NCI-H1048 (cell line): ENCODE measurements at places on chromosomes 16 and 17.

- no peak for DNase-seq
Observed at GRCh38 chr17:56125830-56126819, 27.1 kb upstream of the ANKFN1 start.

DNA sequence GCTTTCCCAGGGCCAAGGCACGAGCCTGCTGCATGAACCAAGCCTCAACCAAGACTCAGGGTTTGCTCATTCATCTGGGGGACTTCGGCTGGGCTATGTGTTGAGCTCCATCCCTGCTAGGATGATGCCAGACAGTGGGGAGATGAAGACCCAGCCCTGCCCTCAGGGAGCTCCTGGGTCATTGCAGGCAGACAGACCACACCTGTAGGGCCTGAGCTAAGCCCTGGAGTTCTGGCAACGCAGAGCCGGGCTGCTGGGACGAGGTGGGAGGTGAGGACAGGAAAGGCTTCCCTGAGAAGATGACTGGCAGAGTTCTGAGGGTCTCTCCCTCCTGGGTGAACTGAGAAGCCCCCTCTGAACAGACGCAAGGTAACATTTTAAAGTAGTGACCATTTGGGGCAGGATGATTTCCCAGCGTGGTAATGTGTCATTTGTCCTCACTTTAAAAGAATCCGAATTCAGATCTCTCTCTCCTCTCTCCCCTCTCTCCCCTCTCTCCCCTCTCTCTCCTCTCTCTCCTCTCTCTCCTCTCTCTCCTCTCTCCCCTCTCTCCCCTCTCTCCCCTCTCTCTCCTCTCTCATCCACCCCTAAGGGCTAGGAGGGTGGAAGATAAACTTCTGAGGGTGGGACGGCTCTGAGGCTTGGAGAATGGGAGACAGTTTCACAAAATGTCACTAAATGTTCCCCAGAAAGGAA is 98.4 kb downstream of the MGAT5B start:
- no peak for DNase-seq

DNA sequence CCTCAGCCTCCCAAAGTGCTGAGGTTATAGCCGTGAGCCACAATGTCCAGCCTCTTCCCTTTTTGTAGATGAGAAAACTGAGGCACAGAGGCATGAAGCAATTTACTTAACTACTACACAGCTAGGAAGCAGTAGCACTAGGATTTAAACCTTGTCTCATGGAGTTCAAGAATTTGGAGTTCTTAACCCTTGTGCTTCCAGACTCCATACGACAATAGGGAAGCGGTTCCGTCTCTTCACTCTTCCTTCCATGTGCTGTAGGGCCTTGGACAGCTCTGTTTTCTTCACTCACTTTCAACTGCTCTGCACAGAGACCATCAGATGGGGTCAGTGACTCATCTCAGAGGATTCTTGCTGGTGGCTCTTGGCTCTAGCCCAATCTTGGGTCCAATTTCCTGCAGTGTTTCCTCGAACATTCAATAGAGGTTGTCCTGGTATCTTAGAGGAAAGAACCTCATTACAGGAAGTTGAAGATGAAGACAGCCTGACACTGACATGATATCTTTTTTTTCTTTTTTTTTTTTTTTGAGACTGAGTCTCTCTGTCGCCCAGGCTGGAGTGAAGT is 19.3 kb downstream of the ITGAL start:
- DNase-seq = no peak

GRCh38 chr17:55062921-55063320 is 94.4 kb downstream of the STXBP4 start:
- no peak for DNase-seq

DNA sequence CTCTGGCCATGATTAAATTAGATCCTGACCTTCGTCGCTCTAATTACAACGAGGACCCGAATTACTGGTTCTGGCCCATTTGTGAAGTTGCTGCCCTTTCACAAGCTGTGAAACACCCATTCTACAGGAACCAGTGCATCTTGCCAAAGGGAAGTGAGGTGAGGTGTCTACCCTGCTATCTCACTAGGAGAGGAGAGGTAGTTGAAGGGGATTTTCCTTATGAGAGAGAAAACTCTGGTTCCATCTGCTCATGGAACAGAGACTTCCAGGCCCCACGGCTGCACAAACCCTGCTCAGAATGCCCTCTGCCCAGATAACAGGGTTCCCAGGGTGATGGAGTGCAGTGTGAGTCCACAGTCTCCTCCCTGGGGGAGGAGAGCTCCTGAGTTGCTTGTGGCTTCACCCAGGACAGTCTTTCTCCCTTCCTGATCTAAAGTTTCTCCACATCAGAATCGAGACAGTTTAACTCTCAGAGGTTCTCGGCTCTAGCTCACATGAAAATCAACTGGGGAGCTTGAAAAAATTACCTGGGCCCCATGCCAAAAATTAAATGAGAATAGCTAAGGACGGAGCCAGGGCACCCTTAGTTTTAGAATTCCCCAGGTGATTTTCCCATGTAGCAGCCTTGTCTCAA is 7.8 kb upstream of the SSTR2 start:
- no peak for DNase-seq

- no peak for DNase-seq
Observed at GRCh38 chr17:81345228-81346089, 49.8 kb upstream of the BAHCC1 start.

DNA sequence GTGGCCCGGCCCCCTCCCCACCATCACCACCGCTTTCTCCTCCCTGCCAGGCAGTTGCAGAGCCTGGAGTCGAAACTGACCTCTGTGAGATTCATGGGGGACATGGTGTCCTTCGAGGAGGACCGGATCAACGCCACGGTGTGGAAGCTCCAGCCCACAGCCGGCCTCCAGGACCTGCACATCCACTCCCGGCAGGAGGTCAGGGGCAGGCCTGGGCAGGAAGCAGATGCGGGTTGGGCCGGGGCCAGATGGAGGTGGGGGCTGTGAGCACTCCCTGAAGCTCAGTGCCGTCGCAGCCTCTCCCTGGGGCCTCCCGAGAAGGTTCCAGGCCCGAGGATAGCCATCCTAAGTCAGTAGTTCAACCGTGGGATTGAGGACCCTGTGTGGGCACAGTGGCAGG is 14.2 kb upstream of the ADGRG3 start:
- DNase-seq = no peak

DNA sequence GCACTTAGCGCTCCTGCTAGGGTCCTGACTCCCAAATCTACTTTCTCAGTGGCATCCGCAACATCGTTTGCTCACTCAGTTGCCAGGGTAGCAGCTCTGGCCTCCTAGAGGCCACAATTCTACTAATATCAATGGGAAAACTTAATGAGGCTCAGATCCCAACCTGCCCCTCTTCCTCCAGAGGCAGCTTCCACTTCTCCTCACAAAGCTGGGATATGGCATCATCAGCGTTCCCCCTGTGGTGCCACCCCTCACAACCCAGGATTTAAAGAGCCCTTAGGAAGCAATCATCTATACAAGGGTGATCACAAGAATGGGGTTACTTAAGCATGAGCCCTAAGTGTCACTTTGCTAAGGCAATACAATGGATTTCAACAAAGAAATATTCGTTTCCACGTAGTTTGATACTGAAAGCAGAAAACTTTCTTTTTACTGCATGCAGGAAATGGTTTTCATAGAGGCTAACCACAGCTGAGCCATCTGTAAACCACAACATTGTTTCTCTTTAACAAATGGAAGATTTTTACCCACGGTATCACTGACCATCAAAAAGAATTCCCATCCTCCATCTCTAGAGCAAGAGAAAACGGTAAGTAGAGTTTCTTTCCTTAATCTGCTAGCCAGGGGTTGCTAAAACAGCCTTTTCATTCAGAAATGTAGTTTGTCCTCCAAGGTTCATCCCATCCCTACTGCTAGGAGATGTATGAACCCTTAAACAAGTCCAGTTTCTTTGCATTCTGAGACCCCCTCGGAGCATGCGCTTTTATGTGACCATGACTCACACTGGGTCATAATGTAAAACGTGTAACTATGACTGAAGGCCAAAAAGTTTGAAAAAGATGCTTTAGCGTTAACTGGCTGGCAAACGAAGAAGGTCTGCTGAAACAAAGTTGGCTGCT is 68.3 kb upstream of the BCAR1 start:
- DNase-seq = no peak

DNA sequence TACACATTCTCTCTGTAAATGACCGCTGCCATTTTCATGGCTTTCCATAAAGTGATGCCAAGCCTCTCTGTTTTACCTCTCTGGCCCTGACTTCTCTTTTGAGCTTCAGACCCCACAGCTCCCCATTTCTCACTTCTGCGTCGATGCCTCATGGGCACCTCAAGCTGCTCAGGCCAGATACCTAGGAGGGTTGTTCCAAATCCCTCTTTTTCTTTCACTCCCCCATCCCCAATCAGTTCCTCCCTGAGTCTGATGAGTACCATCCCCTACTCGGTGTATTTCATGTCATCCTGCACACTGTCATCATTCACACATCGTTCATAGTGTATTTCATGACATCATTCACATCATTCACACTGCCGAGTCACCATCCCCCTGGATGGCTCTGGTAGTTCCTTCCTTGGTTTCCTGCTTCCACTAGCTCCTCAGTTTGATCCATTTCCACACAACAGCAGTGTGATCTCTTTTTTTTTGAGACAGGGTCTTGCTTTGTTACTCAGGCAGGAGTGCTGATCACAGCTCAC is 43.1 kb downstream of the NTN1 start:
- DNase-seq = no peak

DNA sequence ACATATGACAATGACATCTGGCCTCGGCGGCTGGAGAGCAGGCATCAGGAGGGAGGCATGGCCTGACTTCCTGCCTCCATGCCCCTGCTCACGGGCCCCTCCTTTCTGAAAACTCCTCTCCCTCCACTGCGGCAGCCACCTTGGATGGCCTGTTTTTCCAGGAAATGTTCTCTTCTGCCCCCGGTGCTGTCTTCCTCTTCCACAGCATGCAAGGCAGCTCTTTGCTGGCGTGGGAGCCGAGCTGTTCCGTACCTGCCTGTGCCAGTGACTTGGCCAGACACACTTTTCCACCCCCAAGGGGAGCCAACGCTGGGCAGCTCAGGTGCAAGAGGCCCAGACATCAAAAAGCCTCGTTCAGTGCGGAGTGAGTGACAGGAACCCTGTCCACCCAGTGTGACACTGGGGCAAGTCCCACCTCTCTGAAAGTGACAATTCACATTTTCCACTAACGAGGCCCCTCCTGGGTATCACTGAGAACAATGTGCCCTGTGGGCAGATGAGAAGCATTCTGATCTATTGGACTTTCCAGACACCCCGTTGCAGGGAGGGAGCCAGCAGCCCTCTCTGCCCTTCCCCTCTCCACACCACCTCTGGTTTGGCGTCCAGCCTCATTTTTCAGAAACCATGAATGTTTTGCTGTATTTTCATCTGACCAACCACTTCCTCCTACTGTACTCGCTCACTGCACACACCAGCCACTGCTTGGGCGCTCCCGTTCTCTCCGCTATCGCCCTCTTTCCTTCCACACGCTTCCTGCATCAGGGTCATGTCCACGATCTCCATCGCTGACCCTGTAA is 31.2 kb downstream of the NSMCE1 start:
- DNase-seq = no peak

DNA sequence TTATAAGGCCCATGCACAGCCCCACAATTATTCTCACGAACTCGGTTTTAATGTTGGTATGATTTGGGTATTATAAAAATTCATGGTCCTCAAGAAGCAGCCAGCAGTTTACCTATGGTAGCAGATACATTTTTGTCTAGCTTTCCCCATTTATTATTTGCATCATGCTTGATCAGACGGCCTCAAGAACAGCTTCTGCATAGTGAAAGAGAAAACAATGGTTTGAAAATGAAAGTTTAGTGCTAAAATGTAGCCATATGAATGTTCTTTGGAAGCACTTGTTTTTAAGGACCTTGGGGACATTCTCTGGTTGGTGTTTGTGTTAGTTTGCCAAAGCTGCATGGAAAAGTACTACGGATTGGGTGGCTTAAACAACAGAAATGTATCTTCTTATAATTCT is 72.4 kb upstream of the CPHXL start:
- DNase-seq = no peak

DNA sequence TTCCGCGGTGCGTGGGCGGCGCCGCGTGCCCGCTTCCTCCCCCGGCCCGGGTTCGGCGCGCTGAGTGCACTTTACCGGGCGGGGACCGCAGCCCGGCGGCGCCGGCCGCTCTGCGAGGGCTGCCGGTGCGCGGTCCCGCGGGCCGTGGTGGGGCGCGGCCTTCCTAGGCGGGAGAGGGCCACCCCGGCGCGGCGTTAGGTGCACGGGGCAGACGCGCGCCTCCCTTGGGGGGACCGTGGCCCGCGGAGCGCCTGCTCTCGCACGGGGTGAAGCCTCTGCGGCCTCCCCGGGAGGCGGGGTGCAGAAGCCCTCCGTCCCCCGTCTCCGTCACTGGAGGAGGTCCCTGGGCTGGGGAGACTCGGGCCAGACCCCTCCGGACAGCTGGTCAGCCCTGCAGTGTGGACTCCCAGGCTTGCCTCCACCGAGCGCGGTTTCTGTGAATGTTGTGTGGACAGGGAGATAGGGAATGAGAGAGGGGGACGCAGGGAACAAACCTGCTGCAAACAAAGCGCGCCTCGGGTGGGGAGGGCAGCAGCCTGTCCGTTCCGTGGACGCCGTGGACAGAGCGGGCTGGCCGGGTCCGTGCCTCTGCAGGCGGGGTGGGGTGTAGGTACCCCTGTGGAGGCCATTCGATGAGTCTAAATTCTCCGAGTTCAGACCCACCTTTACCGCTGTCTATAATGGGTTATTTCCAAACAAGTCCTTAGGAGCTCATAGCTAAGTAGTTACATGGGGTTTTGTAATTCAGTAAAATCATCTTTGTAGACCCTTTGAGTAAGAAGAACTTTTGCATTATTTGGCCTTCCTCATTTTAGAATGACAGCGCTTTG is 721 bp downstream of the TBCD start:
- no peak for DNase-seq

DNA sequence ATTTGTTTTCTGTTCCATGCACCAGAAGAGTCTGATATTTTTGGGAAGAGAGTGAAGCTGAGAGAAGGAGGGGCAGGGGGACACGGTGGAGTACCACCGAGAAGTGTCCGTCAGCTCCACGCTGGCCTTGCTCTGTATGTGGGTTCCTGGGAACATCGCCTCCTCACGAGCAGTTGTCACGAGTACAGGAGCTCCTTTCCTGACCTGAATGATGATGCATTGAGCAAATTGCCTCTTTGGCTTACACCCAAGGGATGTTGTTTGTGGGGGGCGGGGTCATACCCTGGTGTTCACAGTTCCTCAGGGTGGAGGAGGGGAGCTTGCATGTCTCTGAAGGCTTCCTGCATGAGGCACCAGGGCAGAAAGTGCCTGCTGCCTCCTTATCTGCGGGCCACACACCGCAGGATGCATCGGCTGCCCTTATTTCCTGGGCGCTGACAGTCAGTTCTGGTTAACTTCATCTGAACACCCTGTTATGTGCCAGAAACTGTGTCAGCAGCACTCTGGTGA is 36.2 kb downstream of the RGS9 start:
- no peak for DNase-seq

DNA sequence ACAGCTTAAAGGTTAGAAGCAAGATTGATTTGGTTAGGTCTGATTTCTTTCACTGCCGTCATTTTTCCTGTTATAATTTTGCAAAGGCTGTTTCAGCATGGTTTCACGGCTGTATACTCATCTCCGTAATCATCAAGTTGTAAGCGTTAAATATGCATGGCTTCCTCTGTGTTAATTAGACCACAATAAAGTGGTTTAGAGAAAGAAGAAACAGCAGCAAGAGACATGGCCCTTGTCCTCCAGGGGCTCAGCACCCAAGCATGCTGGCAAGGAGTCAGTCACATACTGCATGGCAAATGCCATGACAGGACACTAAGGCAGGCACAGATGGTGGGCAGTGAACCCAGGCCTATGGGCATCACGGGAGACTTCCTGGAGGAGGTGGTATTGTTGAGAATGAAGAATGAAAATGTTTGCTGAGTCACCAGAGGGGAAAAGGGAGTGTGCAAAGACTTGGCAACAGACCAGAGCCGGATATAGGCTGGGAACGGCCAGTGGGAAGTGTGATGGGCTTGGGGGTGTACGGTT is 61.4 kb upstream of the PLCG2 start:
- no peak for DNase-seq

GRCh38 chr16:1286513-1287094 is 22.8 kb upstream of the UBE2I start:
- DNase-seq = no peak
